ENCODE measurements at places on chromosomes 4 and X.

GRCh38 chr4:6252051-6252450 lies 17.6 kb upstream of the WFS1 start:
- DNase-seq = no peak

DNA sequence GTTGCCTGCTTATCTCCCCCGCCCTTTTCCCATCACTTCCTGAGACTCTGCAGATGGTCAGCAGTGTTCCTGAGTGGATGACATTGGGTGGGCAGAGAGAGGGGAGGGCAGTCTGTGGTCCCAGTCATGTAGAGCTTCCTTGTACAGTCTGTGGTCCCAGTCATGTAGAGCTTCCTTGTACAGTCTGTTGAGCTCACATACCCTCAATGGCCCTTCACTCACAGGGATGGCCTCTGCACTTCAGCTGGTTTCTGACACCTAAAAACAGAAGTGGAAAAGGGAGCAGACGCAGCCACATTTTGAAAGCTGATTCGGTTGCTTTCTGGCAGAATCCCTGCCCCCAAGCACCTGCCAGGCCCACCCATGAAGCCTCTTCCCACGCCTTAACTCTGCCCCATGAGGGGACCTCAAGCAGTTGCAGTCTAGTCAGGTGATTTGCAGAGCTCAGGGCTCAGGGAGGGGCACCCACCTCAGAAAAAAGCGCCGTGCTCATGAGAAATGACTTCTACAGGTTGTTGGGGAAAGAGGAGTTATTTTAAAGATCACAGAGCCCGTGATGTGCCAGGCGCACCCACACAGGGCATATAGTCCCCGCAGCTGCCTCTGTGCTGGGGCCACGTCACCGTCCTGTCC lies 3.6 kb upstream of the TMEM271 start:
- no peak for DNase-seq

- no peak for DNase-seq
These were observed 17.6 kb upstream of the DCUN1D4 start for GRCh38 chr4:51825341-51825740.

- no peak for DNase-seq
These were observed 202.9 kb downstream of the CFAP299 start for GRCh38 chr4:80538276-80538926.

GRCh38 chr4:84493092-84493850 lies 5.8 kb downstream of the NKX6-1 start:
- DNase-seq = no peak

GRCh38 chrX:9995855-9996339 lies 28.7 kb downstream of the CLDN34 start:
- DNase-seq = no peak

GRCh38 chrX:39149761-39150160 lies 348.5 kb downstream of the MID1IP1 start:
- no peak for DNase-seq

GRCh38 chr4:173169178-173169427 lies 492 bp downstream of the GALNT7 start:
- no peak for DNase-seq

- peak; percentile 65 for DNase-seq
These were observed 127.6 kb upstream of the INTU start for GRCh38 chr4:127505203-127505602.
